ENCODE measurements at places on chromosomes 7 and 10.

- no peak for DNase-seq
These were observed 979.3 kb upstream of the CELF2 start for GRCh38 chr10:10038348-10038747.

DNA sequence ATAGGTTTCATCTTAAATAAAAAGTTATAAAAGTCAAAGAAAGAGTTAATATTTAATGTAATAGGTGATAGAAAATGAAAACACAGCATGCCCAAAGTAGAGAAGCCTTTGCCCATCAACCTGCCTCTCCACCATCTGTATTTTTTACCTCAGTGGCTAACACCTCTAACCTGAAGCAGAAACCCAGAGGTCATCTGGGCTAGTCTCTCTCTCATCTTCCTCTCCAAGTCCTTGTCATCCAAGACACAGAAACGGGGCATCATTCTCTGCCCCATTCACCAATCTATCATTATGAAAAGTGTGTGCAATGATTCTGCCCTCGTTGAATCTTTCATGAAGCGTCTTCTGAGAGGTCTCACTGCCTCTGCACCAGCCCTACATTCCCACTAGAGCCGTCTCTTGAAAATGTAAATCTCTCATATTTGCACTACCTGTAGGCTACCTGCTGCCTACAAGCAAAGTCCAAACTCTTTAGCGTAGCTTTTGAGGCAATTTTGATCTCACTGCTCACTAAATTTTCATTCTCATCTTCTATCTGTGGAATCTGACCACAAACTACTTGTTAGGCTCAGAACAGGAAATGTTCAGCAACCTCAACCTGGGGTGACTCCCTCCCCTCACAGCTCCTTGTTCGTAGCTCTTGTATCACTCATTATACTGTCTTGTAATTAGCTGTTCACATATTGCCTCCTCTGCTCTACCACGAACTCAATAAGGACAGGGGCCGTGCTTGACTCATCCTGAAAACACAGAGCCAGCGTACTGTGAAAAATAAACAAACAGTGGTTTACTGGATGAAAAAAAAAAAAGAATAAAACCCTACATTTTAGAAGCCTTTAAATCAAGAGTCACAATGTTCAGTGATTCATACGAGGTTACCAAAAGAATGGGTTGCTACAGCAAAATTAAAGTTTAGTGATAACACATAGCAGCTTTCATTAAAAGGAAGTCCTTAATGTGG, 83.1 kb downstream of the CTNNA3 start:
- no peak for DNase-seq

GRCh38 chr10:86795353-86795752, 38.9 kb downstream of the BMPR1A start:
- no peak for DNase-seq

GRCh38 chr10:70690589-70690988, 18.3 kb downstream of the ADAMTS14 start:
- no peak for DNase-seq

DNA sequence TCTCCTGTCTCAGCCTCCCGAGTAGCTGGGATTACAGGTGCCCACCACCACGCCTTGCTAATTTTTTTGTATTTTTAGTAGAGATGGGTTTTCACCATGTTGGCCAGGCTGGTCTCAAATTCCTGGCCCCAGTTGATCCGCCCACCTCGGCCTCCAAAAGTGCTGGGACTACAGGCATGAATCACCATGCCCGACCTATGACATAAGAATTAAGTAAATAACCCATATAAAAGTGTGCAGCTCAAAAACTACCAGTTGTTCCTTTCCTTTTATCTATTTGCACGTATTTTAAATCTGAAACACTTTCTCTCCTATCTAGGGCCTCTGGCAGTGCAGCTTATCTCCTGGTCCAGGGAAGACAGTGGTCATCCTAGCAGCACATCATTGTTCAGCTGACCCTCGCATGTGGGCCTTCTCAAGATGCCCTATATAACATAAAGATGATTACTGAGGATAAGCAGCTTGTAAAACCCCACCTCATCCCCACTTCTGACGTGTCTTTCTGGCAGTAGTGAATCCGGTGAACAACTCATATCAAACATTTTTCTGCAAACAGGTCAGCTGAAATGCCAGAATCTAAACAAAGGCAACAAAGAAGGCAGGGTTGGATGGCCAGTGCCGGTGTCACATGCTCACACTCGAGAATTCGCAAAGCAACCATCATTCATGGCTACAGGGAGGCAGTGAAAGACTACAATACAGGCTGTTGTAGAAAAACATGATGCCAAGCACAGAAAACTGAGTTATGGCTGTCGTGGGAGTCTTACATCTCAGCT, 36.0 kb upstream of the KCNIP2 start:
- no peak for DNase-seq

- no peak for DNase-seq
These were observed 966.2 kb downstream of the SORCS1 start for GRCh38 chr10:106198275-106198674.

- DNase-seq, result no peak
These were observed 4.0 kb downstream of the BAMBI start for GRCh38 chr10:28681291-28681763.

GRCh38 chr7:73433924-73434700, 534 bp downstream of the FZD9 start:
- no peak for DNase-seq

DNA sequence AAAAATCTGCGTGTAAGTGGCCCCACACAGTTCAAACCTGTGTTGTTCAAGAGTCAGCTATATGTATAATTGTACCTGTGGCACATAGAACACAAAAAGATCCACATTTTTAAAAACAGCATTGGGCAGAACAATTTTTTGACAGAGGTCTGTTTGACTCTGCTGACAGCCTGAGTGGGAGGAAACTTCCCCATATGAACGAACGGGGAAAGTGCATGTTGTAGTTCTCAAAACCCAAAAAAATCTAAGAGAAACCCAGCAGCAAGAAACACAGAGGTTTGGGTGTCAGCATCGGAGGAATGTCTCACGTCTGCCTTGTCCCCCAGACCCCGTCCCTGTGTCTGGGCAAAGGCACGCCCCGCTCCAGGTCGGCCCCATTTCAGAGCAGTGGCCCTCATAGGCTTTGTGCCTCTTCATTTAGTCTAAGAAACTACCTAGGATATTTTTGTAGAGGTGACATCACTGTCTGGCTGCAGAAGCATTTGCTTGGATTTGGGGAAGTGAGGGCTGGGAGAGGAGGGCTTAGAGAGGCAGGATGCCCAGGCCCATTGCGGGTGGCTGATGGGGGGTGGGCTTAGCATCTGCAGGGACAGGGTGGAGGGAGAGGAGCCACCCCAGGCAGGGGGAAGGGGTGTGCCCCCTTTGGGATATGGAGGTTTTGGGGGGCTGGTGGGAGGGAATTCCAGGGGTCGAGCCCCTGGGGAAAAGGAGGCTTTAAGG, 11.0 kb downstream of the CUX1 start:
- DNase-seq, result no peak

GRCh38 chr7:55992346-55992745, 28.0 kb downstream of the NIPSNAP2 start:
- no peak for DNase-seq

- DNase-seq, result no peak
These were observed 39.1 kb upstream of the PARD3 start for GRCh38 chr10:34854147-34854601.

- no peak for DNase-seq
These were observed 229.1 kb downstream of the GFRA1 start for GRCh38 chr10:116043861-116044260.

DNA sequence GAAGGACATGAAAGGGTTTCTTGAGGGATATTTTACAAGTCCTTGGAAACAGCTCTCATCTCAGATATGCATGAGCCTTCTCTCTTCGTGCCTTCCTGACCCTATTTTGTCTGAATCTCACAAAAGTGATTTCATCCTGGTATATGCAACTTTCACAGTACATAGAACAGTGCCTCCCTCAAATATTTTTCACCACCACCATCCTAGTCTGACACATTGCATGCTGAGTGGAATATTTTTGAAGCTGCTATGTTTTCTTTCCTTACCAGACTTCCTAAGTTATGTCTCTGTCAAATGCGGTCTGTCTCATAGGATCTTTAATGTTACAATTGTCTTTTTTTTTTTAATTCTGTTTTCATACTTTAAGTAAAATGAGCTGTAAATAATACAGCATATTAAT, 673.3 kb upstream of the LRRN3 start:
- no peak for DNase-seq

All from activated naive CD4-positive, alpha-beta T cell (primary cell).